Stimulated activated CD4-positive, alpha-beta T cell treated with anti-CD3 and anti-CD28 coated beads, TNF-alpha, amount 100 ng/mL, for 1 hour (primary cell): ENCODE measurements at places on chromosomes 5 and 9.

GRCh38 chr5:179322071-179323025 lies 22.9 kb downstream of the ADAMTS2 start:
- no peak for DNase-seq

DNA sequence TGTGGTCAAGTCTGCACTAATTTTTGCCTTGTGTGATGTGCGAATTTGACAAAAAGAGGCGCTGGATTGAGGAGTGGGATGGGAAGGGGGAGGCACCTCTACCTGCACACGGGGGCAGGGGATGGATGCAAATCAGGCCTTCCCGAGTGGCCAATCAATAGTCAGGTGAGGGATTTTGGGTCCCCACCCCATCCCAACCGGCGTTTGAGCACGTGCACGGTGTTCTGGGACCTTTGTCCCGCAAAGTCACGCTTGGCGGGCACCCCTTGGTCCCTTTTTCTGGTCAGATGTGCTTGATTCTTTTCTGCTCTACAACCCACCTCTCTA lies 685 bp upstream of the ADAMTS19 start:
- no peak for DNase-seq

DNA sequence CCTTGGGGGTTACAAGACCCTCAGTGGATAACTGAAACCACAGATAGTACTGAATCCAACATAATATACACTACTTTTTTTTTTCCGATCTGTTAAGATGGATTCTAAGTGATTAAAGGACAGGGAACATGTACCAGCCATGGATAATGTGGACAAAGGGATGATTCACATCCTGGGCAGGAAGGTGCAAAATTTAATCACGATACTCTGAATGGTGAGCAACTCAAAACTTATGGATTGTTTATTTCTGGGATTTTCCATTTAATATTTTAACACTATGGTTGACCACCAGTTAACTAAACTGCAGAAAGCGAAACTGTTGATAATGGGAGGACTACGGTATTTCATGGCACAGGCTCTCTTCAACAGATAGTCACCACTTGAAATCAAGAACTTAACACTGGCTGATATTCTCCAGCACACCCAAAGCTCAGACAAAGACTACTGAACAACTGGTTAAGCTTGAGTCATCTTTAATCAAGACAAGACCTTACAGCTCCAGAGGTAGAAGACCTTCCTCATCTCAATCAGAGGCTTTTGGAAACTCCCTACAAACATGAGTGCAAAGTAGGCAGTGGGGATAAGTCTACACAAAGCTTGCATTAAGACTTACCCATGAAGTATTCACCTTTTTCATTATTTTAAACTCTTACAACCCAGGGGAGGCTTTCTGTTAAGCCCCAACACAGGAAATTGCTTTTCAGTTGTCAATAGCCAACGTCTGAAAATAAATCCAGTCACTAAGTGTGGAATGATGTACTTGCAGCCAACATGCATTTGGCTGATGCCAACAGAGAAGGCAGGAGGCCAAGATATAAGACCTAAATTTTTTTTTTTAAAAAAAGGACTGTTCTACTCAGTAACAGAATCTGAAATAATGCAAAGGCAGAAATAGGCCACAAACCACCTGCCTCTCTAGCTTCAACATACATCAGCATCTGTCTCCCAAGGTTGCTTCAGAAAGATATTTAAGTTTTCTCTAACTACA lies 78.7 kb downstream of the ELAVL2 start:
- no peak for DNase-seq

GRCh38 chr5:103605277-103605676 lies 42.7 kb upstream of the NUDT12 start:
- DNase-seq = no peak

DNA sequence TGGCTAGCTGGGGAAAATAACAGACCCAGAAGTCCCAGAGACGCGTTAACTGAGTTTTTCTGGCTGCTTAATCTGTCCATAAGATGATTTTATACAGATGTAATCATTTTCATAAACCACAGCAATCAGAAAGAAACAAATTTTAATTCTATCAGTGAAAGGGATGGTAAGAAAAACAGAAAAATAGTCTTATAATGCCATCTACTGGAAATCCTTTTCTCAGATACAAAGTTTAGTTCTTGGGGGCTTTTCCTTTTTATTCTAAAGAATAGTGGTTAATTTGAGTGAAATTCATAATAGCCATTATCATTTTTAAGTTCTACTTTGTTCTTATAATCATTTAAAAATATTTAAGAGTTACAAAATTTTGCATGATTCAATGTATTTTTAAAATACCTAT lies 44.4 kb downstream of the DROSHA start:
- DNase-seq = no peak

GRCh38 chr9:114339130-114339908 lies 9.7 kb downstream of the ORM2 start:
- peak; percentile 50 for DNase-seq

- no peak for DNase-seq
These were observed 8.8 kb upstream of the NACC2 start for GRCh38 chr9:136103651-136104487.

DNA sequence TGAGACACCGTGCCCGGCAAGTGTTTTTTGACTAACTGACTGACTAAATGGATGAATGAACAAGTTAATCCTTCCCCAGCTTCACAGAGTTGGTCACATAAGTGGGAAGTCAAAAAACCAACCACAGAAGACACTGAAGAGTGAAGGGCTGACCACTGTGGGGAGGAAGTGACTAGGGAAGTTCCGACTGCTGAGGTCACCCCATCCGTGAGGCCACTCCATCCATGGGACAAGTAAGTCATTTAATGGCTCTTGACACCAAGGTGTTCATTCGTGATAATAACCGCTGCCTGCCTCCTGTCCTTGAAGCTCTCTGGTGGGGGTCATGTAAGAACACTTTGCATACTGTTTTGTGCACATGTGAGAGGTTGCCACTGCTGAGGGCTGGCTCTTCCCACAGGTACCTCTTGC lies 22.2 kb upstream of the CXCL14 start:
- no peak for DNase-seq

DNA sequence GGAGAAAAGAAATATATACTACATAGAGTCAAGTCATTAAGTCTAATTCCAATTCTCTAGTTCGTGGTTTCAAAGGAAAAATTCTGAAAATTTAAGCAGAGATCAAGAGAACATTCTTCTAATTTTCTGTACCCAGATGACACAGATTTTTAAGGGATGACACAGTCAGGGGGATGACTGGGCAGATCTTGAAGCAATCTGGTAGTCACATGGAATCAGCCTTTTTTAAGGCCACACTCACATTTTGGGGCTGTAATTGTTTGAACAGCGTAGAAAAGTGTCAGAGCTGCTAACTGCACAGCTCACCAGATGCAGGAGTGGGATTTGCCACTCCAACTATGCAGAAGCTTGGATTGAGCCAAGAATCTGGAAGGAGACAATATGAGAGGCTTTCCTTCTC lies 20.4 kb downstream of the PDE4D start:
- no peak for DNase-seq

- no peak for DNase-seq
These were observed 116.8 kb upstream of the PDE4D start for GRCh38 chr5:60010328-60010727.

DNA sequence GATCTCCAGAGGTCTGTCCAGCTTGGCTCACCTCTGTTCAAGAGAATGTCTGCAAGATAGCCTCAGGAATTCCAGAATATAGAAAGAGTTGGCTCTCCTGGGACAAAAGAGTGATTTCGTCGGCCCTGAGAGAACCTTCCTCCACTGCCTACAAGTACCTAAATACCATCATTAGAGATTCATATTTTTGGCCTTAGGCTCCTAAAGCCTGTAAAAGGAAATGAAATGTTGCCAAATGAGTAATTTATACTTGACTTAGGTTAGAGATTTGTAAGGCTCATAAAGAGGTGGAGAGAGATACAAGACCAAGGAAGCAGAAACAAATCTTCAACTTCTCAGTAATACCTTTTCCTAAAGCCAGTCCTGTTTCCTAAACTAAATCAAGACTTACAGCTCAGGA lies 146.2 kb downstream of the CCDC192 start:
- DNase-seq = no peak

DNA sequence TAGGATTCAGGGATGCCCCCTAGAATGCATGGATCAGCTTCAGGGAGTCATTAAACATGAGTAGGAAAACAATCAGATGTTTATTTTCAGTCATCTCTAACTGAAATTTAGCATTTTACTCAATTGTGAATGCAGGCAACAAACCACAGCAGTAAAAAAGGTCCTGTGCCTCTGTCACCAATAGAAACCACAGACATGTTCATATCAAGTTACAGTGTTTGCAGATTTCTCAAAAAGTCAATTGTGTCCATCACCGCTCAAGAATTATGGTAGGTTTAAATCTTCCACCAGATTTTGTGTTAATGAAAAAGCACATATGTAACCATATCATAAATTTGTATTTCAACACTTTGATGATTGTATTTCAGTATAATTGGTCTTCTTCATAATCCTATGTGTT lies 68.4 kb upstream of the SLC1A1 start:
- DNase-seq = no peak

GRCh38 chr5:83750749-83751148 lies 30.1 kb upstream of the HAPLN1 start:
- DNase-seq = no peak

DNA sequence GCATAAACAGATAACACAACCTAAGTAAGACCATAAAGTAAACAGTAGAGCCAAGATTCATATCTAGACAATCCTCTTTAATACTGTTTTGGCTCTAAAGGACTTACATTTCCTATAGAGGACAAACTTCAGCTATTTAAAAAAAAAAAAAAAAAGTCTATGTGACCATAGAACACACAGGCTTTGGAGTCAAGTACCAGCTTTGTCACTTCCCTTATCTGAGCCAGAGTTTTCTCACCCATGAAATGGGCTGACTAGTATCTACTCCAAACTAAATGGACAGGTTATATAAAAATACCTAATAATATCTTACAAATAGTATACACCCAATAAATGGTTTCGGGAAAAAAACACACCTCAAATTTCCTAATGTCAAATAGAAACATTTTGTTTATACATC lies 81.3 kb downstream of the STRBP start:
- no peak for DNase-seq

DNA sequence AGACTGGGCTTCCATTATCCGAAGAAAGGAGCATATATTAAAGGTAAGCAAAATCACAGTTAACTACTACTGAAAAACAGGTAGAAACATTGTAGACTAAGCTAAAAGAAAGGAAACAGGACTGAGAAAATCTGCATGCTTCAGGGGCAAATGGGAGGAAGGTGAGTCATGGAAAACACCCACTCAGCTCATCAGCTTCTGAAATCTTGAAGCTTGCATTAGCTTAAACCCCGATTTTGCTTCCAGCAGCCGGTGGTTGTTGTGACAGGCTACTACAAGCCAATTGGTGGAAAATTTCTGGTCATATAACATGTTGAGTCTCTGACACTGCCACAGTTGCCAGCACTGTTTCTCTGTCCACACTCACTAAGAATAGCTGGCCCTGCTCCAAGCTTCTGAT lies 179.6 kb upstream of the PUM3 start:
- DNase-seq = no peak

GRCh38 chr5:74206579-74207550 lies 433.7 kb downstream of the ENC1 start:
- no peak for DNase-seq

DNA sequence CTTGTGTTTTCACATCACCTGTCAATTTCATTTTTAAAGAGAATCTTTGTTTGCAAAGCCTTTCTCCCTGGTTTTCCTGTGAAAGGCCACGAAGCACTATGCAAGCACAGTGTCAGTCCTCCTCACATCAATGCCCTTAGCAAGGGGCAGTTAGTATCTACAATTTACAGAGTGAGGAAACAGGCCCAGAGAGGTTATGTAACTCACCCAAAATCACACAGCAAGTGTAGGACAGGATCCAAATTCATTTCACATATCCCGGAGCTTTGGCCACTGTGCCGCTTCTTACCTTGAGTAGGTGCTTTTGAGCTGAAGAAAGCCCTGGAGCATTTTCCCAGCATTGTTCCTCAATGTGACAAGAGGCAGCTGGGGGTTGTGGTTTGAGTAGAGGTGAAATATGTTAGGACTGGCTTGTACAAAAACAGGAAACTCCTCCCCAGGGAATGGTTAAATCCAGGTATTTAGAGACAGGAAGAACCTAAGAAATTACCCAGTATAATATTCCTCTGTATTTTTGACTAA lies 283.8 kb downstream of the NTRK2 start:
- DNase-seq = no peak

GRCh38 chr9:89410022-89410421 lies 87.9 kb downstream of the SEMA4D start:
- no peak for DNase-seq

- DNase-seq = no peak
These were observed 66.4 kb upstream of the RUSC2 start for GRCh38 chr9:35423499-35423898.

DNA sequence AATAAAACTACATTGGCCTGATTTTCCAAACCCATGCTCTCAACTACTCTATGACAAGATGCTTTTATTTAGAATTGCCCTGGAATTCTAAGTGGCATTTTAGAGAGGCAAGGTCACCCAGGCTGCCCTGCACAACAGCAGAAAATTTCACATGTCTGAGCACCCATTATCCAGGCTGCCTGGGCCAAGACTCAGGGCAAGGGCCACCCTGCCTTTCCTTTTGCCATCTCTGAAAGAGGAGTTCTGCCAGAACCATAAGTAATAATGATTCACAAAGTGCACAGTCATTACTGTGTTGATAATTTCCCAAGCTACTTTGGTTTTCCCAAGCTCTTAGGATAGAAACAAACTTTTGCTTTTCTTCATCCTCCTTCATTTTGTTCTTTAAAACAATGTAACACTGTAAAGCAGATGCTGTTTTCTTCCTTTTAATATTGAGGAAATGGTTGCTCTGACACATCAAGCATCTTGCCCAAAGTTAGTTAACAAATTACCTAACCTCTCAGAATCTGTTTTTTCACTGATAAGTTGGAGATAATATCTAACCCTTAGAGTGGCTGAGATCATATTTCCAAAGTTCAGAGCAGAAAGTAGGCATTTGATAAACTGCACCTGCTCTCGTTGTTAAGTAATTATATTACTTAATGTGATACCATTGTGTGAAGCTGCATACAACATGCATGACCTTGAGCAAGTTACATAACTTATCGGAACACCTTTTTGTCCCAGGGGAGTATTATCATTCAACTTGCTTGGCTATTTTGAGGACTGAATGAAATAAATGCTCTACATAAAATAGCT lies 325.6 kb downstream of the PRELID2 start:
- DNase-seq = no peak

GRCh38 chr5:151094030-151094851 lies 13.4 kb upstream of the TNIP1 start:
- peak; percentile 18 for DNase-seq
